ENCODE measurements at places on chromosomes 1 and 21.

GRCh38 chr21:28587748-28588147 lies 404.9 kb downstream of the LTN1 start:
- DNase-seq: no peak

DNA sequence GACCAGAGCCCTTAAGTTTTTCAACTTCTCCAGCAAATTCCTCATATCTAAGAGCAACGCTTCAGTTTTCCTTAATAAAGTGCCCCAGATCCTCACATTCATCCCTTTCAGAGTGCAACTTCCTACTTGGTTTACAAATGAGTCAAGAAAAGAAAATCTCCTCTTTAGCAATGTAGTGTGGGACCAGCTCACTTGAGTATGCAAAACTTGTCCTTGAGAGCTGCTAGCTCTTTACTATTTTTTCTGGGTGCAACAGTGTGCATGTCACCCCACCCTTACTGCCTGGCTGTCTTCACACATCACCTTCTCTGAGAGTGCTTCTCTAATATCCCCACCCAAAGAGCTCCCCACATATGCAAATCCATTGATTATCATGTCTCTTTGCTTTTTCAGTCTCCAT lies 203.1 kb upstream of the CAMK1G start:
- DNase-seq: no peak

DNA sequence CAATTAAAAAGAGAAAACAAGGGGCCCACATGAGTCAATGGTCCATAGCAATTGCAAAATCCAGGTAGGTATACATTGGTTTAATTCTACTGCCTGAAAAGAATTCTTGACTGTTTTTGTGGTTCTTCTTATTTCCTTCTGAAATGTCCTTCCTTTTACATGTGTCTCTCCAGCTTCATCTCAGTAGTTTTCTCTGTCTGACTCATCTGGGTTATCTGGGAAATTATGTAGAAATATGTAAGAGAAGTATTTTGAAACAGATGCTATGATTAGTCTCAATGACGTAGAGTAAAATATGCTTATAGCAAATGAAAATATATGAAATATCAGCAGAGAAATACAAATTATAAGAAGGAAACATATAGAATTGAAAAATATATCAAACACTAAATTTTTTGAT lies 953.2 kb downstream of the BRINP3 start:
- no peak for DNase-seq

GRCh38 chr1:207807690-207808321 lies 56.0 kb downstream of the CD46 start:
- no peak for DNase-seq

- DNase-seq: no peak
Measured at GRCh38 chr1:210294999-210295745, 33.5 kb upstream of the HHAT start.

GRCh38 chr1:229856009-229856650 lies 210.9 kb upstream of the GALNT2 start:
- DNase-seq: no peak

GRCh38 chr1:230228236-230228897 lies 161.3 kb downstream of the GALNT2 start:
- DNase-seq: no peak

GRCh38 chr21:44581158-44581557 lies 754 bp upstream of the KRTAP10-5 start:
- no peak for DNase-seq

- DNase-seq: no peak
Measured at GRCh38 chr1:219483530-219483929, 129.4 kb downstream of the ZC3H11B start.

- DNase-seq: no peak
Measured at GRCh38 chr21:42384989-42385388, 10.9 kb downstream of the TMPRSS3 start.

DNA sequence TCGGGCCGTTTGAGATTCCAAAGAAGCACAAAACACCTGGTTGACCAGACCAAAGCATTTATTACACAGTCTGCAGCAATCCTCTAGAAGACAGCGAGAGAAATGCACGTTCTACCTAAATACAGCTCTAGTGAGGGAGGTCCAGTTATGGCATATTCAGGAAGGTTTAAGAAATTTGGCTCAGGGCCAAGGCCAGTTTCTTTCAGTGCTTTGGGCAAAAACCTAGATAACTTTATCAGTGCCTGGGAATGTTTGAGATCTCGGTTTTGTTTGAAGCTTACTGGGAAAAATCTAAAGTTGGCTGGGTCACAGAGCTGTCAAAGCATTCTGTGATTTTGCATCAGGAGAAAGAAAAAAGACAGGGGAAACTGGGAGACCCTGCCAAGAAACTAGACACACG lies 514.0 kb upstream of the TMPRSS15 start:
- DNase-seq: no peak

DNA sequence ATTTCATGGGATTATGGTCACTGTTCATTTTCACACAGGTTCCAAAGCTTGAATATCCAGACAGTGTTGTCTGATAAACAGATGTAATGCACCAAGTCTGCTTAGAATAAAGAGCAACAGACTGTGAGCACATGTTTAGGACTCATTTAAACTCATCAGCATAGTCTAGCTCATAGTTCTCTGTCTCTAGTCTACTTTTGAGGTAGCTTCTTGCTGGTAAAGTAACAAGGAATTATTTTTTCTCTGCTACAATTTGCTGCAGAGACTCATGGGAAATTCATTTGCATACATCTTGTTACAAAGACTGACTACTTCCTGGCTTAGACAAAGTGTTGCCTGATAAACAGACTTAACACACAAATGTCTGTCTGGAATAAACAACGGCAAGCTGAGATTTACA lies 187.2 kb downstream of the NFIA start:
- DNase-seq: no peak

DNA sequence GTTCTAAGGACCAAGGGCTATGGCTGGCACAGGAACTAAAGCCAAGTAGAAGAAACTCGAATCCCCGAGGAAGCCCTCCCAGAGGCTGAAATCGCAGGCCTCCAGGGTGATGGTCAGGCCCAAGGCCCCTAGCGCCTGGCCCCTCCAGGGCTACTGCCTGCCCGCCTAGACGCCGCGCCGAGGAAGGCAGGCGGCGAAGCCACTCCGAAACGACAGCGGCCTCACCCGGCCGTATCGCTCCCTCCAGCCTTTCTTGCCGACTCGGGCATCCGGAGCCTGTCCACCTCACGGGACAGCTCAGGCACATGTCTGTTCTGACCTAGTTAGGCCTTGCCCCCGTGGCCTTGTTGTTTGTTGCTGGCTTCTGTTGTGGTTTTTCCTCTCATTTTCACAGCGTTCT lies 9.7 kb upstream of the LHX8 start:
- DNase-seq: no peak

- DNase-seq: no peak
Measured at GRCh38 chr21:33480481-33481103, 818 bp upstream of the TMEM50B start.

DNA sequence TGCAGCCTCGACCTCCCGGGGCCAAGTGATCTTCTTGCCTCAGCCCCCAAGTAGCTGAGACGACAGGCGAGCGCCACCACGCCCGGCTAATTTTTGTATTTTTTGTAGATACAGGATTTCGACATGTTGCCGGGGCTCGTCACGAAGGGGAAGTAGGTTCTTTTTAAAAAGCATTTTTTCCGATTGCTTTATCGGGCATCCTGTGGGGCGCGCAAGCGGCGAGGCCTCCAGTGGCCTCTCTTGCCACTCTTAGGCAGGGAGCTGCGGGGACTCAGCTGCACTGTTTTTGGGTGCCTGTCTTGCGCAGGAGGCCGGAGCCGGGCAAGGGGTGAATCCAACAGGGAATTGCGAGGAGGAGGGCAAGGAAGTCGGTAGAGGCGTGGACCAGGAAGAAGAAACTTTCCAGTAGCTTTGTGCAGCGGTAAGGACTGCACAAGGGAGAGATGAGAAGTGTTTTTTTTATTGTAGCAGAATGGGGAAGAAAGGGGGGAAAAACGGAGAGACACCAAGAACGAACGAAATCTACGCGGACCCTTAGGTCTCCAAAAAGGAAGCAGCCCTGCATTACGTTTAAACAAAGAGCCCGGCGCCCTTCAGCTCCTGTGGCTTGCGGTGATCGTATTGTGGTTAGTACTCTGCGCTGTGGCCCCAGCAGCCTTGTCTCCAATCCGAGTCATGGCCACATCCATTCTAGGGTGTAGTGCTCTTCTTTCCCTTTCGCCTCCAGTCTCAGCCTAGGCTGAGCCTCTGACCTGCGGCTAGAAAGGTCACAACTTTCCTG lies 164.8 kb downstream of the PPIAL4G start:
- peak; percentile 75 for DNase-seq

- no peak for DNase-seq
Measured at GRCh38 chr21:38823737-38824123, 18.0 kb downstream of the ETS2 start.

DNA sequence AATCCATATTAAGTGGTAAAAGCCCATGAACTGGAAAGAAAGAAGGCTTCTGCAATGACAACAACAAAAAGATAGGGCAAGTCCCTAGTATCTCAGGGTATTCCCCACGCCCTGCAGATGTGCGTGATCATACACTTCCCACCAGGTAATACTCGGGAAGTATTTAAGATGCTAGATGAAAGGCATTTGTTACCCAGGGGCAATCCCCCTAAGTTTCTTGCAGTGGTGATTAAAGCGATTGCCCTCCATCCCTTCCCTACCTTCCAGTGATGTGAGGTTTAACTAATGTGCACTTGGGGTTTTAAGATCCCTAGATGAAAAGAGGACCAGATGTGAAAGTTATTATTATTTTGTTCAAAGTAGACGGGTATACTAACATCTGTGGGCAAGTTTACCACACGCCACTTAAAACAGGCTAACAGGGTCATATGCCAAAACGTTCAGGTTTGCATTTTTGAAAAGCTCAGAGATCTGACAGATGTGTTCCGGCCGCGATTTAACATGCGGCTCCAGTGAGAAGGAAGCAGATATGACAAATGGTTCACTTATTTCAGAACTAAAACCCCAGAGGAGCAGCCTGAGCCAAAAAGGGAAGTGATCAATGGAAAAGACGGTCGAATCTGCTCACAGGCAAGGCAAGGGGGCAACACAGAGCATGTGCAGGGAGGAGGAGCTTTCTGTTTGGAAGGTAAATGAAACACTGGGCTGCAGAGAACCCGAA lies 17.4 kb downstream of the TIAM1 start:
- peak; percentile 16 for DNase-seq

GRCh38 chr1:231037585-231038517 lies 2.2 kb downstream of the FAM89A start:
- DNase-seq: no peak

- DNase-seq: no peak
Measured at GRCh38 chr1:193211539-193211938, 25.1 kb upstream of the B3GALT2 start.

DNA sequence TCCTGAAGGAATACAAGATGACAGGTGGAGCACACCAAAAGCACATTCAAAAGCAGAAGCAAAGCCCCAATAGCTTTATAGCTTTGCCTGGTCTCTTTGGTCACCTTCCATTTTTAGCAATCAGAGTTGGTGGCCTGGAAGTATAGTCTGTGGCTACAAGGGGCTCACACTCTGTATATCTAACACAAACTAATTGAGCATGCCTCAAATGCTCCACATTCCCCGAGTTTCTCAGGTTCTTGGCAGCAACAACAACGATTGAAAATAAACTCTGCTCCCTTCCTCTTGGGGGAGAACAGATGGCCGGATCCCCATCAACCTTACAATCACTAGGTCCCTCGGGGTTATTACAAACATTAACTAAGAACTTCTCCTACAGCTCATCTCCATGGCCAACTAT lies 24.9 kb upstream of the TADA1 start:
- no peak for DNase-seq

GRCh38 chr21:26920055-26920454 lies 46.8 kb downstream of the ADAMTS5 start:
- DNase-seq: no peak

GRCh38 chr1:37094302-37094701 lies 60.0 kb upstream of the GRIK3 start:
- DNase-seq: no peak

DNA sequence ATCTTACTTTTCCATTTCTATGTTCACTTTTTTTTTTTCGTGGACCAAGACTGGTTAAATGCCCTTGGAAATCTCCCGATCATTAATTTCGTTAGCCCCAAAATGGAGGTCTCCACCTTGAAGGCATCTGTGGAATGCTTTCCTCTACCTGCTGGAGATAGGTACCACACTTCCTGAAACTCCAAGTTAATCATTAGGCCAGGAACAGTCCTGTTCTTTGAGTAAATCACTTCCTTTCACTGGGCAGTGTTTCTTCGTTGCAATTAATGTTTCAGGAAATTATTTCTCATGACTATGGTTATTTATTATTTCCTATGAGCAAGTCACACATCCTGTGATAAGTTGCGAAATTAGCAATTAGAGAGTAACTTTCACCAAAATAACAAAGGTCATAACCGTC lies 225.2 kb upstream of the LYPLAL1 start:
- DNase-seq: no peak

- no peak for DNase-seq
Measured at GRCh38 chr1:227899141-227899819, 48.5 kb downstream of the WNT9A start.

DNA sequence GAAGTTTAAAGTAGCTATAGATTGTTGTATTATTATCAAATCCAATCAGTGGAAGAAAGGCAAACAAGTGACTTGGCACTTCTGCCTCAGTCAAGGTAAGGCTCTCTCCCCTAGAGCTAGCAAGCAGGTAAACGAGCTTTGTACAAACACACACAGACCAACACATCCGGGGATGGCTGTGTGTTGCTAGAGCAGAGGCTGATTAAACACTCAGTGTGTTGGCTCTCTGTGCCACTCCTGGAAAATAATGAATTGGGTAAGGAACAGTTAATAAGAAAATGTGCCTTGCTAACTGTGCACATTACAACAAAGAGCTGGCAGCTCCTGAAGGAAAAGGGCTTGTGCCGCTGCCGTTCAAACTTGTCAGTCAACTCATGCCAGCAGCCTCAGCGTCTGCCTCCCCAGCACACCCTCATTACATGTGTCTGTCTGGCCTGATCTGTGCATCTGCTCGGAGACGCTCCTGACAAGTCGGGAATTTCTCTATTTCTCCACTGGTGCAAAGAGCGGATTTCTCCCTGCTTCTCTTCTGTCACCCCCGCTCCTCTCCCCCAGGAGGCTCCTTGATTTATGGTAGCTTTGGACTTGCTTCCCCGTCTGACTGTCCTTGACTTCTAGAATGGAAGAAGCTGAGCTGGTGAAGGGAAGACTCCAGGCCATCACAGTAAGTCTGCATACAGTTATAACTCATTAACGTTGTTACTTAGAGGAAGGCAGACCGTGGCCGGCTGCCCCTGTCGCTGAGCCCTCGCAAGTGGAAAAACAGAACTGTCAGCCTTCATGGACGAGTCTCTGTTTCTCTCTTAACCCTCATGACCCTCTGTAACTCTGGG lies at the start of gene PALMD:
Gene PALMD, plus strand, starts transcription at position 415 of the 833 bp plus-strand sequence. Its CDS starts 205 bp downstream, at position 620.
- no peak for DNase-seq

GRCh38 chr21:33334191-33334590 lies 9.4 kb downstream of the IFNAR1 start:
- DNase-seq: no peak

DNA sequence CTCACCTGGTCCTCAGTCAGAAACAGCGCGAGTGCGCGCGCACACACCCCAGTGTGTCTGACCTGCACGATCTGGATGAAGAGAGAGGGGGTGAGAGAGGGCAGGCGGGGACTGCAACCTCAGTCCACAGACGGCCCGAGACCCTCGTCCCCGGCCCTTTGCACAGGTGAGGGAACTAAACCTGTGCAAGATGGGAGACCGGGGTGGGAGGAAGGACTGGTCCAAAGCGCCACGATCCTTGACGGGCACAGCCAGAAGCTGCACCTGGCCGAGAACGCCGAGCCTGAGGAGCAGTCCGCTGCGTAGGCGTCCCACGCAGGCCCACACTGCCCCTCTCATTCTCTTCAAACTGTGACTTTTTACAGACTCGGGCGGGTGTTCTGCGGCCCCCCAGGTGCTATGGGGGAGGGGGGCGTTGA lies 519 bp upstream of the IQCC start:
- no peak for DNase-seq

Data from activated T-helper 2 cell treated with anti-CD3 and anti-CD28 coated beads, Interferon-gamma antibody, Interleukin-2, Interleukin-4, amounts not matched to agents 10 μg/mL and 5 μg/mL and 100 μg/mL, durations not matched to agents 14 hours and 24 hours and 36 hours (primary cell).